ENCODE measurements at places on chromosomes 12 and 14. TPM values are rescaled to one million over a fixed set of nuclear protein-coding genes. Genes with fewer than 3 reads are reported as not detected.
A peak's percentile ranks its signal among the peaks of the same experiment; 100 is the strongest.

The LRIG3 gene
- 42.0 TPM for total RNA-seq

- no peak overlapping the region for H3K4me3 ChIP-seq
- no peak overlapping the region for H3K27ac ChIP-seq
- no peaks in the 10 kb centered on the region for H3K36me3 ChIP-seq
- no peak for DNase-seq
- H3K4me1 ChIP-seq: no peaks in the 10 kb centered on the region
Observed at GRCh38 chr12:13504736-13505135, 308.2 kb downstream of the EMP1 start.

DNA sequence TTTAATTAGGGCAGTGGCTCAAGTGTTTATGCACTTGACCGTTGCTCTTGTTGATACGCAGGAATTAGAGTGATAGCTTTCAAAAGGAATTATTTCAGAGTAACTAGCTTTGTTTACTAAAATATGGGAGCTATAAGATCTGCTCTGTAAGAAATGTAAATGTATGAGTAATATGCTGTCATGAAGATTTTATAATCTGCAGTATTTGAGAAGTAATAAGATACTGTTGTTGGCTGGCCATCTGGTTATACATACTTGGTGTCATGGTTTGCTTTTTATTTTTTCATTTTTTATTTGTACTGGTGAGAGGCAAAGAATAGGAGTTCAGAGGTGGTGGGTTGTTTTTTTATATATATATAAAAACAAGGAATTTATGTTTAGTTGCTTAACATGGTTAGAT, 58.5 kb downstream of the PLXNC1 start:
- no peak for DNase-seq
- H3K4me3 ChIP-seq: no peak overlapping the region
- no peaks in the 10 kb centered on the region for H3K36me3 ChIP-seq
- H3K4me1 ChIP-seq: no peaks in the 10 kb centered on the region

DNA sequence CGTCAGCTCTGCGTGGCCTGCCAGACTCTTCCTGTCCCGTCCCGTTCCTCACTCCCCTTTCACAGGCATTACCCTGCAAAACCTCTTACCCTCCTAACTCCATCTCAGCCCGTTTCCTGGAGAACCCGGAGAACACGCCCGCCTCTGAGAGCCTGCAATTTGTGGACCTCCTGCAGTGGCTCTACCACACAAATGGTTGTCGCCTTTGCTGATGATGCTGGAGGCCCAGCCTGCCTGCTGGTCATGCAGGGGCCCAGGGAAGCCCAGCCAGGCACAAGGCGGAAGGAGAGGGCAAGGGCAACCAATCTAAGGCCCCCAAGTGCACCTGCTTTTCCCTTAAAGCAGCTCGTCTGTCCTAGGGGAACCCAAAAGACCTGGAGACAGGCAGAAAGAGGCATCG, 22.5 kb downstream of the RFLNA start:
- no peak overlapping the region for H3K27ac ChIP-seq
- DNase-seq: no peak
- no peaks in the 10 kb centered on the region for H3K36me3 ChIP-seq
- no peak overlapping the region for H3K4me3 ChIP-seq
- H3K27me3 ChIP-seq: no peaks in the 10 kb centered on the region
- no peaks in the 10 kb centered on the region for H3K4me1 ChIP-seq

GRCh38 chr14:23057757-23058653, 685 bp upstream of the CDH24 start:
- H3K27ac ChIP-seq: peak overlapping the region; percentile 92
- DNase-seq: peak; percentile 89
- peak overlapping the region; percentile 65 for H3K4me3 ChIP-seq
- no peaks in the 10 kb centered on the region for H3K36me3 ChIP-seq

- H3K36me3 ChIP-seq: no peaks in the 10 kb centered on the region
- no peaks in the 10 kb centered on the region for H3K4me1 ChIP-seq
- no peak overlapping the region for H3K27ac ChIP-seq
- DNase-seq: no peak
Observed at GRCh38 chr12:13505636-13506035, 309.1 kb downstream of the EMP1 start.

GRCh38 chr14:69963966-69964365, 84.8 kb downstream of the SMOC1 start:
- H3K27ac ChIP-seq: no peak overlapping the region
- H3K36me3 ChIP-seq: no peaks in the 10 kb centered on the region
- no peak overlapping the region for H3K4me3 ChIP-seq
- H3K4me1 ChIP-seq: no peaks in the 10 kb centered on the region
- DNase-seq: no peak

Measured in uterus (tissue), 4 donors.